Omental fat pad (tissue), 4 donors: ENCODE measurements at places on chromosomes 3 and 15. TPM values are rescaled to one million over a fixed set of nuclear protein-coding genes. Genes with fewer than 3 reads are reported as not detected.

GRCh38 chr3:168416446-168416845 is 320.7 kb upstream of the GOLIM4 start:
- no peak for DNase-seq

GRCh38 chr15:75637245-75638009 is 2.6 kb downstream of the IMP3 start:
- DNase-seq = no peak

The IL17RC gene
- total RNA-seq = 59.7 TPM

- DNase-seq = no peak
Observed at GRCh38 chr3:119380697-119381096, 82.7 kb downstream of the TMEM39A start.

DNA sequence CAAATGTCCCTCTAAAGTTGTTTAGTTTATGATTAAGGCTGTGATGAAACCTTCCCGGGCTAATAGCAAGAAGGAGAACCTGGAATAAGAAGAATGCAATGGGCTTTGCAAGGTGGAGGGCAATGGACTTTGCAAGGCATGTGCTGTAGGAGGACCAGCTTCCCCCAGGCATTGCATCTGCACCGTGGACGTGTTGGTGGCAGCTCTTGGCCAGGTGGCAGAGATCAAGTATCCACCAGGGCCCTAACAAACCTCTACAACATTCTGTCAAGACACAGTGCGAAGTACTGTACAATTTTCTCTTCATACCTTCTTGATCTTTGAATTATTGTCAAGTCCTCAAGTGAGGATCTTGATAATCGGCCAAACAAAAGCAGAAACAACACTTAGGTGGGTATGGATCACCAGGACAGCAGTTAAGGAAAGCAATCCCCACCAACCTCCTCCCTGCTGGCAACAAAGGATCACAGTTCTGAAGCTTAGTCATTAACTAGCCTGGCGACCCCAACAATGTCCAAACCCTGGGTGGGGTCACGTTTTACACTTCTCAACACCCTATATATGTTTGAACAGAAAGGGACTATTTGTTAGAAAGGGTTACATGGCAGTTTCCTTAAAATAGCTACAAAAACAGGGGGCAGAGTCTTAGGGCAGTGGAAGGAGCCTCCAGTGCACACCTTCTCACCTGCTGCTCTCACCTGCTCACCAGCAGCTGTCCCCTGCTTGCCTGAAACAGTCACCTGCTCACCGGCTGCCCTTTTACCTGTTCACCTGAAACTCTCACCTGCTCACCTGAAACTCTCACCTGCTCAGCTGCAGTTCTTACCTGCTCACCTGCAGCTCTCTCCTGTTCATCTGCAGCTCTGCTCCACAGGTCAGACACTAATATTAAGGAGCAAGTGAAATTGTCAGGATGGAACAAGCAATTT is 137.9 kb upstream of the LIPC start:
- no peak for DNase-seq

DNA sequence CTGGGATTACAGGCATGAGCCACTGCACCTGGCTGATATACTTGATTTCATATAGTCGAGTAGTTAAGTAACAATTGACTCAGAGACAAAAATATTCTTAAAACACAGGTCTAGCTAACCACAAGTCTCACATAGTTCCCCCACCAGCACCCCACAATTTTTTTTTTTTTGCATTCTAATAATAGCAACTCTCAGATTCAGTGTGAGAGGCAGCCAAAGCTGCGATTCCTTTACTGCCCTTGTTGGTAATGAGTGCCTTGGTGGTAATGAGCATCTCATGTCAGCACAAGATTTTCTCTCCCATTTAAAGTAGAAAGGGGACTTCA is 72.5 kb downstream of the WWTR1 start:
- no peak for DNase-seq

DNA sequence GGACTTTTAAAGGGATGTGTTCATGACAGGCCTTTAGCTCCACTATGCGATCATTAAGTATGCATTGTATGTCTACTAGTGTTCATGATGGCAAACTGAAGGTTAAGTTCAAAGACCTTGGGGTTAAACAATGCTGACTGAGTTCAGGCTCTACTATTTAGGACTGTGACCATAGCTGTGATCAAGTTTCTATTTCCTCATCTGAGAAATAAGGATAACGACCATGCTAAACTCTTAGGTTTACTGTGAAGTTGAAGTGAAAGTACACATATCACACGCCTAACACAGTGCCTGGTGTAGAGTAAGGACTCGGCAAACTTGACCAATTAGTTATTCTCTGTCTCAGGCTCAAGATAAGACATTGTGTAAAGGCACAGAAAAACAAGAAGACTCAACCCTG is 243.2 kb downstream of the MBNL1 start:
- no peak for DNase-seq

DNA sequence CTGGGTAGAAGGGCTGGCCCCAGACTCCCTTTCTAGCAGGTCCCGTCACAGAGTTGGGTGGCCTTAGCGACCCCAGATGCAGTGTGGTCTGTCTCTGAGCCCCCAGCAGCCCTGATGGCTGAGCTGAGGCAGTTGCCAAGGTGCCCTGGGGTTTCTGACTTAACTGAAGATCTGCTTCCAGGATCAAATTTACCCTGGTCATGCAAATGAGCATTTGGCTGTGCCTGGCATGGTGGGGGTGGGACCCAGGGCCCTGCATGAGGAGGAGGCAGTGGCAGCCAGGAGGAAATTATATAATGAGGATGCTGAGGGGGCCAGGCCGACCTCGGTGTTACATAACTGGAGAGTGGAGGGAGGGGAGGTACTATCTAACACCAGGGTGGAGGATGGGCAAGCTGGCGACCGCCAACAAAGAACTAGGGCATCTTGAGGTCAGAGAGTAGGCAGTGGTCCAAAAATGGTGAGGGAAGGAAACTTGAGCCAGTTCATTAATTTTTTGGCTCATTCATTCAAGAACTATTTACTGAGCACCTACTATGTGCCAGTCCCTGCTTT is 16.4 kb downstream of the PLEKHO2 start:
- DNase-seq = no peak

GRCh38 chr3:197874064-197874463 is 75.9 kb upstream of the RPL35A start:
- no peak for DNase-seq

GRCh38 chr15:69340243-69340900 is 41.7 kb downstream of the PAQR5 start:
- no peak for DNase-seq

The MYO5A gene
- 49.5 TPM for total RNA-seq

DNA sequence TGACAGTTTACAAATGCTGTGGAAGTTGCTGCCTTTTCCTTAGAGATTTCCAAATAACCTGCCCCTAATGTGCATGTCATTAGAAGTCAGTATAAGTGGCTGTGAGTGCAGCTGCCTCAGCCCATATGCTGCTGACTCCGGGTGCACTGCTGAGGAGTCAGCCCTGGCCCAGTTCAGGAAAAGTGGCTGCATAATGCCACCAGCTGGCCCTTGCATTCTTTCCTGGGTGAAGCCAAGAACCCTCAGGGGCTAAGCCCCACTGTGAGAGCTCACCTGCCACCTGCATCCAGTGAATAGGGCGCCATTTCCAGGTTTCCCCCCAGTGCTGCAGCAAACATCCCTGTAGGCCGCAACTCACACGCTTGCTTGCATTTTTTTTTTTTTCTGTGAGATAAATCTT is 139.9 kb downstream of the TJP1 start:
- DNase-seq = no peak

The ALPK3 gene
- total RNA-seq = 7.7 TPM

The FGF7 gene
- 77.1 TPM for total RNA-seq

- DNase-seq = peak; percentile 70
Observed at GRCh38 chr3:195154793-195155535, 116.0 kb downstream of the XXYLT1 start.

The TMCO5A gene
- total RNA-seq = not detected

GRCh38 chr3:113157408-113158030 is 53.8 kb upstream of the BOC start:
- no peak for DNase-seq

The LRRC31 gene
- not detected for total RNA-seq

DNA sequence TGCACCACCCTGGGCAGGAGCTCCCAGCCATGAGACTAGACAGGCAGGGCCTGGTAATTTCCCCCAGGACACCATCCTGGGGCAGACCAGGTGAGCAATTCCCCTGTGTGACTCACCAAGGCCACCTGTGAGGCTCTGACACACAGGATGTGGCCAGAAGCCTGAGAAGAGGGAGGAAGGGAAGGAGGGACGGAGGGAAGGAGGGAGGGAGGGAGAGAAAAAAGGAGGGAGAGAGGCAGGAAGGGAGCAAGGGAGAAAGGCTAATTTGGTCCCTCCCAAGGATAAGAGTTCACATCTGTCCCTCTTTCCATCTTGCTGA is 25.9 kb downstream of the WNT7A start:
- no peak for DNase-seq

DNA sequence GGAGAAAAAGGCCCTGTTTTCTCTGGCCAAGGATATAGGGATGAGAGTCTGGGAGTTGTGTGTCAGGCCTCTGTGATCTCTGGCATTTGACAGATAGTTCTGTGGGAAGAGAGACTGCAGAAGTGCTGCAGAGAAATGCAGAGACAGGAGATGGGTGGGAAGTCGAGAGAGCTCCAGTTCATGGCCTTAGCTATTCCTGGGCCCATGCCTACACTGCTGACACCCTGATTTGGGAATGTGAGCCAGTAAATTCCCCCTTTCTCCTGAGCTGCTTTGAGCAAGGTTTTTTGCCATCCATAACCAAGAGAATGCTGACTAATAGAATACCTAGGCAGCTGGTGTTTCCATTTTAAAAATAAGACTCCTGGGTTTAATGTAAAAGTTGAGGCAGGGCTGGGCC is 59.3 kb downstream of the EBLN2 start:
- no peak for DNase-seq

- no peak for DNase-seq
Observed at GRCh38 chr3:179671747-179672242, 19.0 kb downstream of the USP13 start.

- DNase-seq = no peak
Observed at GRCh38 chr3:46700772-46701171, 420 bp upstream of the TMIE start.

DNA sequence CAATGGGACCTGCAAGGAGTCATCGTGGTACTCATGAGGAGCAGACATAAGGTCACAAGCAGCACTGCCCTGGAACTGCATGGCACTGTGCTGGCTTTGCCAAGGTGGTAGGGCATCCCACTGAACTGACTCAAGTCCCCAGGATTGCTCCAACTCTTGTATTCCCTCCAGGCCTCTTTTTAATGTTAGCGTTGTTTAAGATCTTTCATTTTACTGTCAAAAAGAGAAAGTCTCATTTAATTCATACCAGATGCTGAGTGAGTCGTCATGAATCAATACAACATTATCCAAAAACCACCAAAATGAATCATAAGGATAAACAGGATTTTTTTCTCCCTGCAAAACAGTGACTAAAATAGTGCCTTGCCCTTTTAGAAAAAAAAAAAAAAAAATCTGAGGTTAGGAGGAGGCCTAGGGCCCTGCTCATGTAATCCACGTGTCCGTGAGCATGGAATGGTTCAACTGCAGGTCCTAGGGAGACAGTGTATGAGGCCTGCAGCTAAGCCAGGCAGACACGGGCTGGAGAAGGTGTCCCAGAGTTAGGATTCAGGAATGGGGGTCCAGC is 36.7 kb upstream of the BLM start:
- no peak for DNase-seq

DNA sequence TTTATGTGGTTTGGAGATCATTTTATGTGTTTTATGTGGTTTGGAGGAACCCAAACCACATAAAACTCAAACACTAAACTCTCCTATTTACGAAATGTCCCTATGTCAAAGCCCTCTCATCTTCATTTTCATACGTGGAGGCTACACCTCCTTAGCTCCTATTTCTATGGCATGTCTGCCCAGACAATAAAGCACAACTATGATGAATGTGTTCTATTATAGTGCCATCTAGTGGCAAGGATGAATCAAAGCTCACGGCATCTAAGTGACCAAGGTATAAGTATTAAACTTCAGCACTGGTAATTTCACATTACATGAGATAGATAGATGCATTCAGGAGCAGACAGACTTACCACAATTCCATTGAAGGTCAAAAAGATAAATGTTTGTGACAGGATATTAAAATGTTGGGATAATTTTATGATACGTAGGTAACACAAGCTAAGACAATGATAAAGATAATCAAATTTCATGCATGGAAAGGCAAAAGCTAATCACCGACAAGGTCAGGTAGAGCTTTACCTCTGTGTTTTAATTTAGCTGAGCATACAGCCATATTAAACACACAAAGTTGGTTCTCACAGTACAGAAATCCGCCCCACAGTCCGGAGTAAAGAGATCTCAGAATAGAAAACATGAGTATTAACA is 130.6 kb upstream of the FHIT start:
- DNase-seq = no peak
